Uterus (tissue), 4 donors: ENCODE measurements at places on chromosomes 4 and X. TPM values are rescaled to one million over a fixed set of nuclear protein-coding genes. Genes with fewer than 3 reads are reported as not detected.

DNA sequence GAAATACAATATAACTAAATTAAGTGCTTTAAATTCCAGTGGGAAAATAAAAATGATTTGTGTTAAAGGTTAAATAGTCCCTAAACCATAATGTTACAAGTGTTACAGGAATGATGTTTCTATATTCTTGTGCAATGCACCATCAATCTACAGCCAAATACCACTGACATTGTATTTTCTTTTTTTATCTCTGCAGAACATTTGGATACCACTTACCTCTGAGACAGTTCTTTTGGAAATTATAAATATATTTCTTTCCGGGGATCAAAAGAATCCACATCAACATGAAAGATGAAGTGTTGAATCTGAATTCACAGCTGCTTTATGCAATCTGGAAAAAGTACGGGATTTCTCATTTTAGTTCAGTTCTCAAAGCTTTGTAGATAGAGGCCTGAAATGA, 518.3 kb upstream of the AGA start:
- no peaks in the 10 kb centered on the region for H3K4me1 ChIP-seq
- H3K27me3 ChIP-seq = no peaks in the 10 kb centered on the region
- DNase-seq = no peak

GRCh38 chrX:104566681-104567501, 892 bp downstream of the IL1RAPL2 start:
- H3K27me3 ChIP-seq = peaks cover 15% of the 10 kb centered on the region
- H3K4me1 ChIP-seq = no peaks in the 10 kb centered on the region
- no peak for DNase-seq

BEX1 gene
- 8.9 TPM for total RNA-seq

CNKSR2 gene
- 4.8 TPM for total RNA-seq

DNA sequence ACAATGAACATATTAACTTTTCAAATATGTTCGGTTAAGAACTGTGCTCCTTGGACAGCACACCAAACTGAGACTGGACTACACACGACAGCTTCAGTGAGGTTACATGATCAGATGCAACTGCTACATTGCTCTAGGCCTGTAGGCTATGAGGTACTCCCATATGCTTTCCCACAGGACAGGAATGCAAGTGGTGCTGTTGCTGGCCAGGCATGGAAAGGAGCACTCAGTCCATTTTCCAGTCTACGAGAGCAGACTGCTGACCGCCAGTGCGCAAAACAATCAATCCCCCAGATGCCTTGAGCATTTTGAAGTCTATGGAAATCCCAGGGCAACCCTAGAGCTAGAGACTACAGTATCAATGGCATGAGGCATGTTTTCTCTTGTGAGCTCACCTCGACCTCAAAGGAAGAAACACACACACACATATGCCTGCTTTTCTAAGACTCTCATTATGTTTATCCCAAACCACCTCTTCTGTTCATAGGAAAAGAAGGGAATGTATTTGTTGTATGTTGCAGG, 70.8 kb upstream of the SPP1 start:
- H3K27ac ChIP-seq = no peak overlapping the region
- H3K36me3 ChIP-seq = no peaks in the 10 kb centered on the region
- no peaks in the 10 kb centered on the region for H3K27me3 ChIP-seq
- DNase-seq = no peak
- no peak overlapping the region for H3K4me3 ChIP-seq

GRCh38 chrX:51779306-51779705, 36.1 kb downstream of the GSPT2 start:
- no peak overlapping the region for H3K27ac ChIP-seq
- no peak for DNase-seq
- H3K4me3 ChIP-seq = no peak overlapping the region
- no peaks in the 10 kb centered on the region for H3K27me3 ChIP-seq
- H3K4me1 ChIP-seq = no peaks in the 10 kb centered on the region
- H3K36me3 ChIP-seq = no peaks in the 10 kb centered on the region

LUZP4 gene
- total RNA-seq = not detected
